Posterior cingulate gyrus (tissue), 11 donors: ENCODE measurements at places on chromosomes 4 and X.
A peak's percentile ranks its signal among the peaks of the same experiment; 100 is the strongest.

GRCh38 chr4:83334425-83335241, at the start of gene HPSE:
Gene HPSE, minus strand, starts transcription at chr4:83334848. Its CDS starts 66 bp downstream, at chr4:83334782.
- DNase-seq = no peak

DNA sequence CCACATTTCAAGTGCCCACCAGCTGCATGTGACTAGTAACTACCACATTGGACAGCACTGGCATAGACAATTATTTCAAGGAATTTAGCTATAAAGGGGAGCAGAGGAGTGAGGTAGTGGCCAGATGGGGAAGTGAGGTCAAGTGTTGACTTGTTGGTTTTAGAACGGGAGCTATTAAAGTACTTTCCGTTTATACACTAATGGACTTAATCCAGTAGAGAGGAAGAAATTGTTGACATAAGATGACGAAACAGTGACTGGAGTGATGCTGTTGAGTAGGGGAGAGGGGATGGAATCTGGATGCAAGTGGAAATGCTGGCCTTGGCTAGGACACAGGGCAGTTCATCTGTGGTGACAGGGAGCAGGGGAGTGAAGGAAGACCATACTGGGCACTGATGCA, 154.4 kb downstream of the AMMECR1 start:
- DNase-seq = no peak

DNA sequence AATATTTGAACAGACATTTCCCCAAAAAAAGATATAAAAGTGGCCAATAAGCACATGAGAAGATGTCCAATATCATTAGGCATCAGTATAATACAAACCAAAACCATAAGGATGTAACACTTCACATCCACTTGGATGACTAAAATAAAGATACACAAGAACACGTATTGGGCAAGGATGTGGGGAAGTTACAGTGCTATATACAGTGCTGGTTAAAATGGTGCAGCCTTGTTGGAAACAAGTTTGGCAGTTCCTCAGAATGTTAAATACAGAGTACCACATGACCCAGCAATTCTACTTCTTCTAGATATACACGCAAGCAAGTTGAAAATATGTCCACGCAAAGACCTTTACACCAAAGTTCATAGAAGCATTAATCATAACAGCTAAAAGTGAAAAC, 58.9 kb downstream of the HAUS3 start:
- DNase-seq = no peak

- no peak for DNase-seq
These were observed 9.0 kb downstream of the USO1 start for GRCh38 chr4:75733369-75733768.

GRCh38 chrX:83916525-83916924, 55.6 kb downstream of the CYLC1 start:
- DNase-seq = no peak

DNA sequence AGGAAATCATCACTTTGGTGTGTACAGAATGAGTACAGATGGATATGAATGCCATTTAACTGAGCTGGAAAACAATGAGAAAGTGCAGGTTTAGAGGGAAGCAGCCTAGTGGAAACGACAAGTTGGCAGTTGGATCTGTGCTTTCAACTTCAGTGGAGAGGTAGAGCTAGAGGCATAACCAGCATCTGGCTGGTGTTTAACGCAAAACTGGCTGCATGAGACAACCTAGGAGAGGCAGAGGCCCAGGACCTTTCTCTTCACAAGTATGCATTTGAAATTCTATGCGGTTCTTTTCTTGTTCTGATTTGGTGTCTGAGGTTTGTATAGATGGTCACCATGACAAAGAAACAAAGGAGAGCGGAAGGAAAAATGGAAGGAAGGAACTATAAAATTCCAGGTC, 63.1 kb downstream of the ANXA5 start:
- DNase-seq = no peak

- DNase-seq = no peak
These were observed 18.2 kb downstream of the UBE2D3 start for GRCh38 chr4:102809190-102809589.

DNA sequence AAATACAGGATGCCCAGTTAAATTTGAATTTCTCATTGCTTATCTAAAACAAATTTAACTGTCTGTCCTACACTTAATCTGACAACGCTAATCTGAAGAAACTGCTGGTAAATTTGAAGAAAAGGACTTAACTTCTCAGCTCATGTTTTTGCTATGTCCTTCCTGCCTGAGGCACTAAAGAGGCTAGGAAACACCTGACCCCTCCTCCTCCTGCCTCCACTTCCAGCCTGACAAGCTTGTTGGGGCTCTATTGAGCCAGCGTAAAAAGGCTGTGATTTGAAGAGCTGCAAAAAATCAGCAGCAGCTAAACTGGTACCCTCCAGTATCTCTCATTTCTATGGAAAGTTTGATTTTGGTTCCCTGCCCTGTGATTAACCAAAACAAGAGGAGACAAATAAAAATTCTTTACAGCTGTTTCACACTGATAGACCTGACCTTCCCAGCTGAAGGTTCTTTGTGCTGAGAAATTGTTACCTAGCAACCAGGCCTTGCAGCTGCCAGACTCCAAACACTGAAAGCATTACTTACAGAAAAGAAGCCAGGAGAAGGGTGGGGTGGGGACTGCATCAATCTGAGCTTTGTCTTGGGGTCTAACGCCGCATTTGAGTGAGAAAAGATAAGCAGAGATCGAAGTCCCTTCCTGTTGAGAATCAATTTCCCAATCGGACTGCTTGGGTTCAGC, 35.0 kb downstream of the DCX start:
- DNase-seq = no peak

- no peak for DNase-seq
These were observed 2.0 kb downstream of the C4orf51 start for GRCh38 chr4:145681956-145682355.

DNA sequence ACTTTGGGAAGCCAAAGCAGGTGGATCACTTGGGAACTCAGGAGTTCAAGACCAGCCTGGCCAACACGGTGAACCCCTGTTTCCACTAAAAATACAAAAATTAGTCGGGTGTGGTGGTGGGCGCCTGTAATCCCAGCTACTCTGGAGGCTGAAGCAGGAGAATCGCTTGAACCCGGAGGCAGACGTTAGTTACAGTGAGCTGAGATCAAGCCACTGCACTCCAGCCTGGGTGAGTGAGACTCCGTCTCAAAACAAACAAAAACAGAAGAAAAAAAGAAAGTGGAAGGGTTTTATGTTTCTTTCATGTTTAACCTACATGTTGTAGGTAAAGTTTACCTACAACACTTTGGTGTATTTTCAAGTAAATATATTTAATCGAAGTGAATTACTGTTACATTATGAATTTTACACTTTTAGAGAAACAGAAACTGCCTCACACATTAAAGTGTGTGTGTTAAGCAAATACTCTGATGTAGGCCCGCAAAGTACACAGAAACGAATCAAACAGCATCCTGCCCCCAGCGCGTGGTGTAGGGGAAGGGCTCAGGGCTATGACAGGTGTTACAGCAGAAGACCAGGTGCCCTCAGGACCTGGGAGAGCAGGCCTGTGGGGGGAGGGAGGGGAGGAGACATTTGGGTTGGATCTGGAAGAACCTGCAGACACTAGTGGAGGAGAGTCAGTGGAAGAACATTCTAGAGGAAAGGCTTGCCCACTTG, 39.0 kb downstream of the PTTG2 start:
- DNase-seq = no peak

GRCh38 chrX:100685997-100686305, 42.0 kb downstream of the SRPX2 start:
- DNase-seq = no peak

- no peak for DNase-seq
These were observed 703 bp upstream of the FTSJ1 start for GRCh38 chrX:48475296-48475695.

GRCh38 chr4:20185103-20185502, 66.6 kb upstream of the SLIT2 start:
- no peak for DNase-seq

GRCh38 chr4:80072228-80072743, 743 bp downstream of the ANTXR2 start:
- DNase-seq = peak; percentile 76

DNA sequence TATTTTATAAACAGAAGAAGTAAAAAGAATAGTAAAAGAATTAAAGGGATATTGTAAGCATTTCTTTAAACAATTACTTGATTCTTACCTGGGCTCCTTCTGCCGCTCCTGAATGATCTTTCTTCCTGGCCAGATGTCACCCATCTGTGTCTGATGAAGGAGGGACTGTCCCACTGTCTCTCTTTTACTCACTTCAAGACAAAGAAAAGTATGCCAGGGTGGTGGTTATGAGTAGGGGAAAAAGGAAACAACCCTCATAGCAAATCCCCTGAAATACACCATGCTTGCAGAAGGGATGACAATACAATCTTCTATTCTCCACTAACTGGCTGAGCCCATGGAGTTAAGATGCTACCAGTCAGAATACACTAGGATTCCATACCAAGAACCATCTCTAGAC, 31.1 kb downstream of the SYTL4 start:
- DNase-seq = no peak

DNA sequence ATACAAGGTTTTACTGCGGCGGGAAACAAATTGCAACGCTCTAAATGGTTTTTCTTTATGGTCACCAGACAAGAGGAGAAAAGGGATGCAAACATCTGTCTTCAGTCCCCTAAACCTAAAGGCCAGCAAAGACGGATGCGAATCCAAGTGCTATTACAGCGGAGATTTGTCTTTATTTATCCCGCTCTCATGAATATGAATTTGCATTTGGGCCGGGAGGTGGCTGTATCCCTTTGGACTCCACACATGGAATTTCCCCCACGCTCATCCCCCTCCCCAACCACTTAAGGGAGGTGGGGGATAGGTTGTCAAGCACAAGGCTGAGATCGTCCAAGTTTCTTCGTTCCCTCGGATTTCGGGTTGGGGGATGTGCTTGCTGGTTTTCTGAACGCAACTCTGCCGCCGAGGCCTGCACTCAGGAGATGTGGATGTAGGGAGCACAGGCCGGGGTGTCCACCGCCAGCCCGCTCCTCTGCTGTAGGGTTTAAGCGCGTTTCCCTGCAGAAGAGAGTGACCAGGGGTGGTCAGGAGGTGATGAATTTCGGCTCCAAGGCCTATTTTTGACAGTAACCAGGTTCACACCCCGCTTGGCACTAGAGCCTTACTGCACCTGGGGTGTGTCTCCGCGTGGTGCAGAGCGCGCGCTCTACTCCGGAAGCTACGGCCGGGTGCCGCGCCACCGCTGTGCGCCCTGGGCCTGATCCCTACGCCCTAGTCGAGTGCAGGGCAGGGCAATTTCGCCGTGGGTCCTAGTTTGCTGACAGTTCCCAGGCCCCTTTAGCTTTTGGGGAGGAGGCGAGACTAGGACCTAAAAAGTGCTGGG, 2.3 kb upstream of the PHOX2B start:
- no peak for DNase-seq

DNA sequence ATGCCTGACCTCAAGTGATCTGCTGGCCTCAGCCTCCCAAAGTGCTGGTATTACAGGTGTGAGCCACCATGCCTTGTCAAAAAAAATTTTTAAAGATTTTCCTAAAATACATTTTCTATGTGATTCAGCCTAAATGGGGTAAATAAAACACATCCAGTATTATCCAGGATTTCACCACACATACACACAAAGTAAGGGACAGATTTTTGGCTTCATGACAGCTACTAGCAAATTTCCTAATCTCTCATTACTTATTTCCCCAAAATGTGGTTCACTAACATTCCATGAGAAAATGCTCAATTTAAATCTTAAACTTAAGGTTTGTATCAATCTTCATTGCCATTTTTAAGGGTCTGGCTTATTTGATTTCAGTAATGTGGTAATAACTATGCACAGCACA, 348.5 kb upstream of the INTU start:
- no peak for DNase-seq

DNA sequence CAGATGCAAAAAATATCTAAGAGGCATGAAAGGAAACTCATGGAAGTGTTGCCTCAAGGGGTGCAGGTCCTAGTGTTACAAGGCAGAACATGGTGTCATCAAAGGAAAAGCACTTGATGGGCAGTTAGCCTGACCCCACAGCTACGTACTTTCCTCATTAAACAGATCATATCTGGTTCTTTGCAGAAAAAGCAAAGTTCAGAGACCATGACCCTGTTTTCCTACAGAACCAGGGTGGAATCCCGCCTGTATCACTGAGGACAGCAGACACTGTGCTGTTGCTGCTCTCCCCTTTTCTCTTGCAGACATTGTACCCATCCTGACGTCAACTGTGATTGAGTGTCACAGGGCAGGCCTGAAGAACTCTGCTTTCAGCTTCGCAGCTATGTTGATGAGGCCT, 91.7 kb downstream of the RFC1 start:
- no peak for DNase-seq

- DNase-seq = no peak
These were observed 308.8 kb downstream of the ZNF674 start for GRCh38 chrX:46236411-46236810.

DNA sequence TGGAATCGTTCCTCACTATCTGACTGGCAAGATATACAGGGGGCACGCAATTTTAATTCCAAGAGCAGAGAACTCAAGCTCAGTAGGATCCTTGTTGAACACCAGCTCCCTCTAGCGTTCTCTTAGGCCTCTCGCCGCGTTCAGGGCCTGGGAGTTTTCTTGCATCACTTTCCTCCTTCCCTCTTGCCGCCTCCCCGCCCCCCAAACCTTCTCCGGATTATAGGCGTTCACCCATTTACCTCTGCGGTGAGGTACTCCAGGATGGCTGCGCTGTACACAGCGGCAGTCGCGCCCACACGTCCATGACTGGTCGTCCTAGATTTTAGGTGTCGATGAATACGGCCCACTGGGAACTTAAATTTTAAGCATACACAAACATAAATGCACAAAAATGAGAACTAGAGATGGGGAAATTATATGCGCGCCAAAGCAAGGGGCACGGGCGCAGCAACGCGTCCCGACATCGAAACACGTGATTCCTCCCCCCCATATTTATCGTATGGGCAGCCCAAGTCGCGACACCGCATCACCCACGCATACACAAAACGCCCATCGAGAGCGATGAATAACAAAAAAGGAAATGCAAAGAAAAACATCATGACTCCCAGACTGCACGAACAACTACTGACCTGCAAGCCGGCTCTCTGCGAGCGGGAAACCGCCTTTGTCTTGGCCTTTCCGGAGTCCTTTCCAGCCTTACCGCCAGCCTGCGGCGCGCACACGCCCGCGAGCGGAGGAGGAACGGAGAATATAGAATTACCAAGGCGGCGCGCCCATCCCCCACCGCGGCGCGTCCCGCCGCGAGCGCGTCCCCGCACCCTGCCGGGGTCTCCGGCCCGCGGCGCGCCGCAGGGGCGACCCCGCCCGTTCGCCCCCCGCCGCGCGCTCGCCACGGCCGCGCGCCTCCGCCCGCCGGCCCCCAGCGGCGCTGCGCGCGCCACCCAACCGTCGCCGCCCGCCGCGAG, 759 bp downstream of the H2AZ1 start:
- peak; percentile 95 for DNase-seq

- no peak for DNase-seq
These were observed 279.3 kb upstream of the DIPK2B start for GRCh38 chrX:45479835-45480422.

GRCh38 chr4:164799410-164799809, 45.5 kb downstream of the SMIM31 start:
- no peak for DNase-seq

GRCh38 chrX:105821471-105822121, 743 bp upstream of the NRK start:
- no peak for DNase-seq

DNA sequence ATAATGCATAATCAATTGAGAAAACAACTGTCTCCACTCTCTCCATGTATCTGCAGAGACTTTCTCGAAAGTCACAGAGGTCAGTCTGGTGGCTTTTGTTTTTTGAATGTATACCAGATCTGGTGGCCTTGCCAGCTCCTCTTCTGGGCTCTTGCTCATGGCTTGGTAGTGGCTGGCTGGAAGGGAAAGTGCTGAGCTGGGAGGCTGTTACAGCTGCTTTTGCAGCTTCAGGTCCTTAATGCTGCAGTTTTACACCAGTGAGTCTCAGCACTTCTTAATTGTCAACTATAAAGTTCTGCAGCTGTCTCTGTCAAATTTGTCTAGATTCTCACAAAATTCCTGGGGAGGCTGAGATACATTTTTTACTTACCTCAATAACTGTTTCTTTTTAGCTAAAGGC, 390.0 kb downstream of the GRXCR1 start:
- DNase-seq = no peak
